NCI-H345 (cell line): ENCODE measurements at places on chromosomes 7 and 10.
A peak's percentile ranks its signal among the peaks of the same experiment; 100 is the strongest.

DNA sequence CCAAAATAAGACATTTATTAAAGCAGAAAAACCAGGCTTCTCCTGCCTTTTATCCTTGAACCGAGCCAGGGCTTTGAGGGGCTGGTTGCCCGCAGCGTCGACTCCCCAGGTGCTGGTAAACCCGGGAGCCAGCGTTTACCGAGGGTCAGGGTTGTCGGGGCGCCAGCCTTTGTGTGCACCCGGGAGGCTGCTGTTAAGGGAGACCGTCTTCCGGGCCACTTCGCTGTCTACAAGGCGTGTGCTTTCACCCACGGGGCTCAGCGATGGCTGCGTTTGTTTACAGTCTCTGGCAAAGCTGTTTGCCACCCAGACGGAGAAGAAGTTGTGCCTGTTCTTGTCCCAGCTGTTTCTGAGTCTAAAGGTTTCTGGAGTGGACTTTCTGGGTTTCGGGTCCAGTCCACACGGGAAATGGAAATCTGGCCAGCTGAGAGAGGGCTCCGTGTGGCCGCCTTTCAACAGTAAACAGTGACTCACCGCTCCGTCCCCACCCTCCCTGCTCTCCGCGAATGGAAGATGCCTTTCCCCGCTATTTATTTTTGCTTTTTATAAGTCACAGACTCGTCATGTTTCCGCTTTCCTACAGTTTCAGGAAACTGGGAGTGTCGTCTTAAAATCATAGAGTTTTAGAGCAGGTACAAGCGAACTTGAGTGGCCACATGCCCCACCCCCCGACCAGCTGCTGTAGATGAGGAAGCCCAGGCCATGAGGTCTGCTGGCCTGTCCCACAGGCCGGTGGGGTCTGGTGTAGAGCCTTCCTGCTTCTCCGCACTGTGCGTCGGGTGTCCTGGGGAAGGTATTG lies 2.2 kb downstream of the MAFK start:
- no peak for DNase-seq

- peak; percentile 92 for DNase-seq
These were observed 136.5 kb upstream of the NAMPT start for GRCh38 chr7:106421181-106421762.

- DNase-seq, result peak; percentile 49
These were observed 3.8 kb downstream of the DEPP1 start for GRCh38 chr10:44974628-44975430.

DNA sequence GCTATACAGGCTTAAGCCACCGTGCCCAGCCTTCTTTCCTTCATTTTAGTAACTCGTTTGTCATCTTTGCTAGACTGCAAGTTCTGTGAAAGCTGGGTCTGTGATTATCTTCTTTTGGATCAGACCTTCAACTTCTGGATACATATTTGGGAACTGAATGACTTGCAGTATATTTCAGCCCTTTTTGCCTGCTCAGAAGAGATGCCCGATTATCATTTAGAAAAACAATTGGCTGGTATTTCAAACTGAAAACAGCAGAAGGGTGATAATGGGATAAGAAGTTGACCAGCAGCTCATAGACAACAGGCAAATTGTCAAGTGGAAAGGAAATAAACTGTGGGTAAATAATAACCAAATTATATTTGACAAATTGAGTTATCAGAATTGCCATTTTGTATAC lies 14.6 kb downstream of the RSBN1L start:
- DNase-seq, result no peak

DNA sequence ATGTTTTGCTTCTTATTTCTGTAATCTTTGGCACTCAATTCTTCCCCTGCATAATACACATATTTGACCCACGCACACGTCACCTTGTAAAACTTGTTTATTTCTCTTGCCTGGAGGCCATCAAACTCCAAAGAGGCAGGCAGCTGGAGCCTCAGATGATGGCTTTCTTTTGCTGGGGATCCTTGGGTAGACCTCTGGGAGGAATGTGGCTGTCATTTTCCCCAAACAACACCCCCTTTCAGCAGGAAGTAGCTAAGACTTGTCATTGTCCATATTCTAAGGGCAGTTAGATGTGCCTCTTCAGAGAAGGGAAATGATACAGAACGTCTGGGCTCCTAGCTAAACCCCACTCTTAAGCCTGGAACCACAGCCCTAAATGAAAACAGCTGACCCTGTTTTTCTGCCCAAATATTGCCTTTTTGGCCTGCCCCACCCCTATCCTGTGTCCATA lies 111.3 kb downstream of the ITGB8 start:
- DNase-seq, result no peak

GRCh38 chr10:132946-133898 lies 2.0 kb upstream of the ZMYND11 start:
- DNase-seq, result peak; percentile 0

GRCh38 chr7:138768241-138768640 lies 29.6 kb upstream of the TMEM213 start:
- peak; percentile 93 for DNase-seq

DNA sequence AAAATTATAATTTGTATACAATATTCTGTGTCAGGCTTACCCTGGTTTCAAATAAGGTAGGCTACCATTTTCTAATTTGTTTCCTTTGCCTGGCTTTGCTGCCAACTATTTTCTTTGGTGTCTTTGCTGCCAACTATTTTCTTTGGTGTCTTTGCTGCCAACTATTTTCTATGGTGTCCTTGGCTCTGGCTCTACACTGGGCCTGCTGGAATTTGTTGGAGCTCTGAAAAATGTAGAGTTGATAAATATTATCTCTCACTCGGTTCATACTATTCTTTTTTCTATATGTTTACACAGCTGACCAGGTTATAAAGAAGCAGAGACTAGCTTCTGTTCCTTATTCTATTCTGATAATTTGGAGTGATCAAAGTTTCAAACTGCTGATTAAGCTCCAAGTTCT lies 768.0 kb upstream of the PHF14 start:
- DNase-seq, result no peak

DNA sequence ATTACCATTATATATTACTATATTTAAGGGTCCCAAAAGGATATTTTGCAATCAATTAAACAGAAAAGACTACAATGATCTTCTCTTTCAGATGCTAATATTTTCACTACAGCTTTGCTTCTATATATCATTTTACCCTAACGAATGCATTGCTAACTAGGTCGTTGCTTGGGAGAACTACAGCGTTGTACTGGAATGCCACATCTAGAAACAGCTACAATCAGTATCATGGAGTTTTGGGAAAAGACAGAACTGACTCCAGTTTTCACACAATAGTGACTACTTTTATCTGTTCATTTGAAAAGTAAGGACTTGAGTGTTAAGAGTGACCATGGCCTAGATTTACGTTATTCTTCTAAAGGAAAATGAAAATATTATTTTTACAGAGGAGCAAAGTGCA lies 38.5 kb downstream of the LRRN3 start:
- no peak for DNase-seq

DNA sequence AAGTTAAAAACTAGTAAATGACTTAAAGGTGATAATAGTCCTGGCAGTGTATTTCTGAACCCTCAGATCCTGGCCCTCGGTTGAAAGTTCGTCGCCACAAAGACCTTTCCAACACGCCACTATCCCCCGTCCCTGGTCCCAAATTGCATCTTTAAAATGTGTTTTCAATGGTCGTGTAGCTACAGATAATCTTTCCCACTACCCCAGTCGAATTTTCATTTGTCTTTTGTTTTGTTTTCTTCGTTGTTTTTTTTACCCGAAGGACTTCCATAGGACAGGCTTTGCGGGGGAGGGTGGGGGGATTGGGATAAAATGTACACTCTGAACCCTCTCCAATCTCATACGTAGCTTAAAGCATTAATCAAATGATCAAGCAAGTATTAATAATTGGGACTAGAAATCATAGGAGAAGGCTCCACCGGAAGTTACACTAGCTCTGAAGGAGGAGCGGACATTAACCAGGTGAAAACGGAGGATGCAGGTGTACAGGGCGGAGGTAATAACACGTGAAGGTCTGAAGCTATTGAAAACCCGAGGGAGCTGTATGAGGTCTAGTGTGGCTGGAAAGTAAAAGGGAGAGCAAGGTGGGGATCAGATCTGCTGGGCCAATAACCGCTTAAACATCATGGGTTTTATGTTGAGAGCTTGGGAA lies 32.8 kb upstream of the PHF14 start:
- peak; percentile 61 for DNase-seq

GRCh38 chr7:22372863-22373262 lies 15.9 kb upstream of the RAPGEF5 start:
- DNase-seq, result no peak

DNA sequence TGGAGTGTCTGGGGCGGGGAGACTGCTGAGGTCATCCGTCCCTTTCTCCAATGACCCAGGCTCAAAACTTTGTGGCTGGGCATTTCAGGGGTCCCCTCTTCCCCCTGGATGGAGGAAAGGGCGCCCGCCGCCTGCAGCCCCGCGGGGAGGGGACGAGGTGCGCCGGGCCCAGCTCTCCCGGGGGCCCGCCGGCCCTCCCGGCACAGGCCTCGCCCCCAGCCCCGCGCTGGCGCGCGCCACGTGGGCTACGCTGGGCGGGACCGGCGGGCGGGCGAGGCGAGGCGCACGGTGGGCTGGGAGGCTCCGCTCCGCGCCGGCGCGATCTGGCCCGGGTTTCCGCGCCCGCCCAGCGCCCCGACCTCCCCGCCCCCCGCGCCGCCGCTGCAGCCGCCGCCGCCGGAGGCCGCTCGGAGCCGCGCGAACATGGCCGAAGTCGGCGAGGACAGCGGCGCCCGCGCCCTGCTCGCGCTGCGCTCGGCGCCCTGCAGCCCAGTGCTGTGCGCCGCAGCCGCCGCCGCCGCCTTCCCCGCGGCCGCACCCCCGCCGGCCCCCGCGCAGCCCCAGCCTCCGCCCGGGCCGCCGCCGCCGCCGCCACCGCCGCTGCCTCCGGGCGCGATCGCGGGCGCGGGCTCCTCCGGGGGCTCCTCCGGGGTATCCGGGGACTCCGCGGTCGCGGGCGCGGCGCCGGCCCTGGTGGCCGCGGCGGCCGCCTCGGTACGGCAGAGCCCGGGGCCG lies at the start of gene FOXK1:
Gene FOXK1 (plus strand): TSS at position 410 of the 735 bp plus-strand sequence. CDS start 14 bp downstream, at position 424.
- peak; percentile 83 for DNase-seq

- DNase-seq, result no peak
These were observed 6.3 kb downstream of the HOXA4 start for GRCh38 chr7:27124096-27124901.

GRCh38 chr10:112934193-112934592 lies 15.9 kb upstream of the TCF7L2 start:
- DNase-seq, result no peak

- peak; percentile 15 for DNase-seq
These were observed 18.0 kb downstream of the PURB start for GRCh38 chr7:44867073-44867995.

GRCh38 chr7:157519798-157520244 lies 183.0 kb downstream of the DNAJB6 start:
- DNase-seq, result no peak

- DNase-seq, result no peak
These were observed 7.9 kb downstream of the FAM13C start for GRCh38 chr10:59354434-59354833.

DNA sequence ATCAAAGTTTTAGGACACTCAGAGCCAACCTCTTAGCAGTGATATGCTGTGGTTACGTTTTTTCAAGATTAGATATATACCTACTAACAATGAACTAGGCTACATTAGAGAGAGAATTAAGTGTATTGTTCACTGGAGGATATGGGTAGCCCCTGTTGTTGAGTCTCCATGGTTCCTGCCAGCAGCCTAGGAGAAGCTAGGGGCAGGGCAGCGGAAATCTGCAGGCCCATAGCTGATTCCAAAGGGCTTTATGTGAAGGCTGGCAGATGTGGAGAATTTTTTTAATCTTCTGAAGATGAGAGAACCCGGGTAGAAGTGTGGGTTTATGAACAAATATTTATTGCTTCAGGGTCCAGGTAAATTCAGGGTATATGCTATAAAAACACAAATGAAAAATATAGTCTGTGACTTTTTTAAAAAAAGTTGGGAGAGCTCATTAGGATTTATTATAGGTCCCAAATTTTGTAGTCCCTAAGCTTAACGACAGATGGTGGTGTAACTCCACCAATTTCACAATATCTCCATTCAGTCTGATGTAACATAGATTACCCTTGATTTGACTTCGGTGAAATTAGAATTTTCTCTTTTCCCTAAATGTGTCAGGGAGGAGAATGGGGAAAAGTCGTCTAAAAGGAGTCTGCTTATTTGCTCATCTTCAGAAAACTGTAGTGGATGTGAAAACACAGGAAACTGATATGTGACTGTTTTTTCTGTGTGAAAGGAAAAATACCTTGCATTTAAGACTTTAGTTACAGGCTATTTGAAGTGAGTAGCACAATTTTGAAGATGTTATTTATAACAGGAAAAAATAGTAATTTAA lies 163.0 kb upstream of the PPP1R3A start:
- peak; percentile 51 for DNase-seq

DNA sequence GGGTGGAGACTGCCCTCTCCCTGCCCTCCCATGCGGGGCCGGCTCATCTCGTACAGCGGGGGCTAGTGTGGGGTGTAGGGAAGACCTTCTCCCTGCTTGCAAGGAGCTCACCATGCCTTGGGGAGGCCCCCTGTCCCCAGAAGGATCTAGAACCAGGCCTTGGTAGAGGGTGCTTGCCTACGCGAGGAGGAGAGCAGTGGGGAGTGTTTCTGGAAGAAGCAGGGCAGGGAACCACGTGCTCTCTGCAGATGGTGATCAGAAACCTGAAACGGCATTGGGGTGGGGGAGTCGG lies 2.7 kb downstream of the MAFK start:
- DNase-seq, result no peak

GRCh38 chr10:57605948-57606485 lies 661.7 kb downstream of the IPMK start:
- no peak for DNase-seq

DNA sequence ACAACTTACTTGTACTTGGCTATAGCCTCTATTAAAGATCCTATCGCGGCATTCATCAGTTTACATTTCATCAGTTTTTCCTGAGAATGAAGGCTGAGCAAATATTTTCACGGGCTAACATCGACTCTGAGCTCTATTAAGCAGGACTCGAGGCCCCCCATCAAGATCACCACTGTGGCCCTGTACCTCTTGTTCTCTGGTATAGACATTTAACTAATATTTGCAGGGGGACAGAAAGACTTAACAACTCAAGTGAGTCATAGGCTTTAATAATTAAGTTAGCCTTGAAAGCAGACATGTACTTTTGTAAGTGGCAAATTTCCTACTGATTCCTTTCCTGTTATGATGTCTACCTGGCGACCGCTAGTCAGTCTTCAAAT lies 45.4 kb downstream of the DOCK4 start:
- DNase-seq, result no peak

DNA sequence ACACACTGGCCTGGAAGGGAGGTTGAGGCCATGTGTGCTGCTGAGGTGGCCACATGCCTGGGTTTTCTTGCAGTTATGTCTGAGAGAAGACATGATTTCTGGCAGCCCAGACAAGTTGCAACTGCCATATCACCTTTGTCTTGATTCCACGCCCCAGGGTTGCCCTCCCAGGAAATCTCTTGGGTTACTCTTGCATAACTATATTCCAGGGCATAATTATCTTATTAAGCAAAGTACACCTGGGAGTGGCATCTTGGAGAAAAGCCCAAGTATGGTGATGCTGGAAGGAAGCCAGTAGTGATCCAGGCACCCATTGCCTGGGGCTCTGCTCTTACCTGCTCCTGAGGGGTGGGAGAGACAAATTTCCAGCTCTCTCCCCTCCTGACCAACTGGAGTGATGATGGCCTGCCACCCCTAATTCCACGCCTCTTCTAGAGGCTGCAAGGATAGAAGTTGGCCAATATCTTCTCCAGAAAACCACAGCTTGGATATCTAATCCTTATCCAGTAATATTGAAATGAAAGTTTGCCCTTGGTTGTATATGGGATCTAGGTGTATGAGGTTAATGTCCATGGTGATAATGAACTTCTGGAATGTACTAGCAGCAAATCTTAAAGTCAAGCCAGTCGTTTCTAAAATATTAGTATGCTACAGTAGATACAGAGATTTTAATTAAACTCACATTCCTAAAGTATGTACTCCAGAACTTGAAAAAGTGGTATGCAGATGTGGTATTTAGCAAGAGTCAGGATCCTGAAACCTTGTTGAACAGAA lies 5.0 kb downstream of the AKR1B10 start:
- no peak for DNase-seq

GRCh38 chr10:5614155-5614721 lies 52.2 kb downstream of the ASB13 start:
- no peak for DNase-seq
